ENCODE measurements at places on chromosomes 2 and 18. TPM values are rescaled to one million over a fixed set of nuclear protein-coding genes. Genes with fewer than 3 reads are reported as not detected.

Gene FKBP1B
- 0.86 TPM for total RNA-seq

Gene LOXHD1
- total RNA-seq: not detected

Gene INPP5D
- 129 TPM for total RNA-seq

Gene MYCN
- not detected for total RNA-seq

Gene FHL2
- 6.5 TPM for total RNA-seq

Gene ANO7
- total RNA-seq: 0.32 TPM

Gene C2orf81
- total RNA-seq: 1.0 TPM

Gene PLGLB2
- 5.2 TPM for total RNA-seq

Gene REG3A
- total RNA-seq: not detected

Gene PPP1R1C
- not detected for total RNA-seq

Gene IL36B
- total RNA-seq: not detected

Gene SPP2
- not detected for total RNA-seq

Gene COL4A4
- 0.07 TPM for total RNA-seq

Gene NEU2
- not detected for total RNA-seq

Gene HNRNPLL
- total RNA-seq: 80.6 TPM

Gene MEIS1
- not detected for total RNA-seq

Gene UGT1A5
- not detected for total RNA-seq

Measured in T-helper 2 cell treated with Interferon-gamma antibody and Interleukin-4, amounts not matched to agents 100 ng/mL and 5 ng/mL, for 36 hours (primary cell).